ENCODE measurements at places on chromosomes 2 and 18.

- no peak for DNase-seq
Measured at GRCh38 chr18:48920408-48921038, 30.2 kb downstream of the SMAD7 start.

- DNase-seq = no peak
Measured at GRCh38 chr2:50221106-50221505, 810.8 kb downstream of the NRXN1 start.

DNA sequence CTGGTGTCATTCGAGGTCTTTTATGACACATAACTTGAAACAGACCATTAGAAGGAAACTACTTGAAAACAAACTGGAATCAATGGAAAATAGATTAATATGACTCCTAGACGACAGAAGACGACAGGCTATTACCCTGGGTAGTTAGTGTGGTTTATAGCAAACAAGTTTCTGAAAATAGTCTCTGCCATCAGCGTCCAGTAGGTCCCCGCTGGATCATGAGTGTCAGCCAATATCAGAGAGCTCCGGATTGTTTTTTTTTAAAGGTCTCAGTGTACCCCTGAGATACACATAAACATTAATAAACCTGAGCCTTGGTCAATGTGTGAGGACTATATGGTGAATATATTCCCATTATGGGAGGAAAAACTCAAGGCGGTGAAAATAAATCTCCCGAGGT, 115.0 kb upstream of the THUMPD2 start:
- no peak for DNase-seq

- DNase-seq = no peak
Measured at GRCh38 chr2:112902816-112903215, 8.1 kb upstream of the IL37 start.

- no peak for DNase-seq
Measured at GRCh38 chr2:177106212-177106611, 106.4 kb upstream of the HNRNPA3 start.

GRCh38 chr2:29050591-29050990, 23.7 kb downstream of the PCARE start:
- no peak for DNase-seq

DNA sequence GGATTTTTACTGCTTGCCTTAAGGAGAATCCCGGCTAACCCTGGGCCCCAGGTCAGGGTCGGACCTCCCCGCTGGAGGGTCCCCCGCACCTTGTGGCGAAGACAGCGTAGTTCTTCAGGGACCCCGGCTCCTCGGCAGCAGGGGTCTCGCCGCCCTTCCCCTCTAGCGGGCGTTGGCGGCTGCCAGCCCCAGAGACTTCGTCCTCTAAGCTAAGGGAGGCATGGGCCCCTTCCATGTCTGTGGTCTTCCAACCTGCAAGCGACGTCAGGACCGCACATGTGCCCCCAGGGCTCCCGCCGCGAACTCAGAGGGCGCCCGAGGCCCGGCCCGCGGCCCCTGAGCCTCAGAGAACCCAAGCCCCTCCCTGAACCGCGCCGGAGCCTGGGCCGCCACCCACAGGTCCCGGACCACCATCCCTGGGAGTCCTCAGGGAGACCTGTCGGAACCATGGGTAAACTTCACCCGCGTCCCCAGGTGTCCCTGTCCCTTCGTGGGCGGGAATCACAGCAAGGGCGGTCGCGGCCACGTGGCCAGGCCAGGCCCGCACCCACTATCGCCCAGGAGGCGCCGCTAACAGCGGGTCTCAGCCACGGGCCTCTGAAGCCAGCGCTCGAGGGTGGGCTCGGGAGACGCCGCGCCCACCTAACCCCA, 562 bp downstream of the ANKMY1 start:
- DNase-seq = no peak

GRCh38 chr2:240224676-240225075, 84.2 kb upstream of the OTOS start:
- DNase-seq = no peak

- no peak for DNase-seq
Measured at GRCh38 chr2:237596520-237597195, 6.1 kb upstream of the RAB17 start.

- DNase-seq = no peak
Measured at GRCh38 chr2:236661061-236661761, 91.6 kb downstream of the ACKR3 start.

GRCh38 chr18:23587220-23587642, 925 bp upstream of the NPC1 start:
- DNase-seq = no peak

DNA sequence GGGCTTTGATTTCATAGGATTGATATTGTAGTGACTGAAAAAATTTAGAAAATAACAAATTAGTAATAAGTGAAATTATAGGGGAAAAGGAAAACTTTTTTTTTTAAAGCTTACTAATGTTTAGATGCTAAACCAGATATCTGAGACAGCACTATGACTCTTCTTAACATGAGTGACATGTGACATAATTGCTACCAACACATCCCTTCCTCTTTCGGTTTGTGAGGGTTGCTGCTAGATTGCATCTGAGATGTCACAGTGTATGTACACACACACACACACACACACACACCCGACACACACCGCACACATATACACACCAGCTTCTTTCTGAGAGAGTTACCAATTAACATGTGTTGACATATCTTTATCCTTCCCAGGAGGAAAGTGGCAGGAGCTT, 18.0 kb downstream of the RAPGEF4 start:
- DNase-seq = no peak

GRCh38 chr2:157894694-157895435, 18.7 kb upstream of the ACVR1 start:
- no peak for DNase-seq

DNA sequence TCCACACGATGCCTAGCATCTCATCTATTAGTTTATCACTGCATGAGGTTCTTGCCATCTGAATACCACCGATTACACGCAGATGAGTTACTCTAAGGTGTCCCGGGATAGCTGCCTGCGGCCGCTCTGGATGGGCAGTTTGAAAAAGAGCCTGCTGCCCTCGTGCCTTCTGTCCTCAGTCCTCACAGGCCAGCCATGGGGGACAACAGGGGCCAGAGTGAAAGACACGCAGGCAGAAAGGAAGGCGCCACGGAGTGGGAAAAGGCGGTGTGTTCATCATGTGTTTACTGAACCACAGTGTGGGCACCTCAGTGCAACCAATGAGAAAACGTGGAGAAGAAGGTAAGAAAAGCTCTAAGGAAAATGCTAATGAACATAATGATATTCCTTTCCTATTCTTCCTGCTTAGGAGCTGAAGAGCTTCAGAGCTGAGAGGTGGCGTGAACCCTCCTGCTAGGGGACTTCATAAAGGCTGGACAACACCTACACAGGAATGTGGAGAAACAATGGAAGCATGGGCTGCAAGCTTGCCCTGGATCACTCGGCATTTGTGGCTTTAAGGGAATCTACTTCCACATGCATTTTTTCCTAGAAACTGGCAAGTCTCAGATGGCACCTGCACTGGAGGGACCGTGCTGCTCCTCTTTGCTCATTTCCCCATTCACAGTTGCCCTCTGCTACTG, 50.9 kb downstream of the CABYR start:
- no peak for DNase-seq

DNA sequence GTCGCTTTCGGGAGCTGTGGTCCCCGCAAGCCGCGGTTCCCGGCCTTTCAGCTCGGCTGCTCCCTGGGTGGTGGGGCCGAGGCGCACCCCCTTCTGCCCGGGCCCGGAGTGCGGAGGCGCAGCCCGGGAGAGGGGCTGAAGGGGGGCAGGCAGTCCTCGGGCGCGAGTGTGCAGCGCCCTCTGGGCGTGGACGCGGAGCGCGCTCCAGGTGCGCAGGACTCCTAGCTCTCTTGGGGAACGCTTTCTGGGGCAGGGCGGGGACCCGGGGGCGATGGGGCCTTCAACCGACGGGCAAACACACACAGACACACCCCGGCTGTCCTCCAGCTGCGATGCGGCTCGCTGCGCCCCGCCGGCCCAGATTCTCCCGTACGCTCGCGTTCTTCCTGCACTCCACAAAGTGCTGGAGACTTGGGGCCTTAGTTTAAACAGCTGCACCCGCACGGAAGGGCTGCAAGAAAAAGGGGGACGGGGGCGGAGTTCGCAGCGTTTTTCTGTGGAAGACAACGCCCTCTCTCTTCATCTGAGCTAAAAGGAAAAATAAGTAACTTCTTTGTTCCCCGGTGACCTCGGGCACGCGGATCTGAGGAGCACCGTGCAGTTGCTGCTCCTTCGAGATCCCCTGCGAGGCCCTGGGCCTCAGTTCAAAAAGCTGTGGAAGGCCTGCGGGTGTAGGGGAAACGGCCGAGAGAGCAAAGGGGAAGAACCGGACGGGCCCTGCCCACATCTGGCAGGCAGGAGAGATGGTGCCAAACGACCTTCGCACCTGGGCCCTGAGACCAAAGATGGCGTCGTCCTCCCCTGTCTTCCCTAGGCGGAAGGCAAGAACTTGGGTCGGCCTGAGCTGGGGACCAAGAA, 593 bp upstream of the SDC1 start:
- DNase-seq = peak; percentile 26

DNA sequence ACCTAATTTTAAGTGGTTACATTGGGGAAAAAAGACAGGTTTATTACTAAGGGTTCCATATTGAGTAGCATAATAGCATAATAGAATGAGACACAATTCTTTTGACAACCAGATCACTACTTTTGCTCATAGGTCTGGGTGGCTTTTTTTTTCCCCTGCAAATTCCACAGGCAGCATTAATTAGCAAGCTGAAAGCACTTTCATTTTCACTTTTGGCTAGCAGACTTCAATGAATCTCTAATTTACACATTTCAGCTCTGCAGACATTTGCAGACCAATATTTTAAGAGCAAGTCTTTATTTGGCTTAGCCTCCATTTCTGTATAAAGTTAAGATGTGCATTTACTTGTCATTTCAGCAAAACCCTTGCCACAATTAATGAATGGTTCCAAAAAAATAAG, 185.5 kb downstream of the NOL4 start:
- no peak for DNase-seq

DNA sequence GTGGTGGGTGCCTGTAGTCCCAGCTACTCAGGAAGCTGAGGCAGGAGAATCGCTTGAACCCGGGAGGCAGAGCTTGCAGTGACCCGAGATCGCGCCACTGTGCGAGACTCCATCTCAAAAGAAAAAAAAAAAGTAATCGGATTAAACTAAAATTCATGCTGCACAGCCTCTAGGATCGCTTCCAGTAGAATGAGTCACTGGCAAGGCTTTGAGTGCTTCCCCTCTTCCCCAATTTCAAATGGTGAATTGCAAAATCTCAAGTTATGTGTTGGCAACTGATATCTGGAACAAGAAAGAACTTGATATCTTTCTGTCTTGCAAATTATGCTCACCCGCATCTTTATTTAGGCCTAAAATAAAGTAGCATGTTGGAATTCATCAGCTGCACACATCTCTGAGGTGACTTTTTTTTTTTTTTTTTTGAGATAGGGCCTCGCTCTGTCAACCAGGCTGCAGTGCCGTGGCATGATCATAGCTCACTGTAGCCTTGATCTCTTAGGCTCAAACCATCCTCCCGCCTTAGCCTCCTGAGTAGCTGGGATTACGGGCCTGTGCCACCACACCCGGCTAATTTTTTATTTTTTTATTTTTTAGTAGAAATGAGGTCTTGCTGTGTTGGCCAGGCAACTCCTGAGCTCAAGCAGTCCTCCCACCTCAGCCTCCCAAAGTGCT, 12.7 kb downstream of the TTC39C start:
- DNase-seq = no peak

DNA sequence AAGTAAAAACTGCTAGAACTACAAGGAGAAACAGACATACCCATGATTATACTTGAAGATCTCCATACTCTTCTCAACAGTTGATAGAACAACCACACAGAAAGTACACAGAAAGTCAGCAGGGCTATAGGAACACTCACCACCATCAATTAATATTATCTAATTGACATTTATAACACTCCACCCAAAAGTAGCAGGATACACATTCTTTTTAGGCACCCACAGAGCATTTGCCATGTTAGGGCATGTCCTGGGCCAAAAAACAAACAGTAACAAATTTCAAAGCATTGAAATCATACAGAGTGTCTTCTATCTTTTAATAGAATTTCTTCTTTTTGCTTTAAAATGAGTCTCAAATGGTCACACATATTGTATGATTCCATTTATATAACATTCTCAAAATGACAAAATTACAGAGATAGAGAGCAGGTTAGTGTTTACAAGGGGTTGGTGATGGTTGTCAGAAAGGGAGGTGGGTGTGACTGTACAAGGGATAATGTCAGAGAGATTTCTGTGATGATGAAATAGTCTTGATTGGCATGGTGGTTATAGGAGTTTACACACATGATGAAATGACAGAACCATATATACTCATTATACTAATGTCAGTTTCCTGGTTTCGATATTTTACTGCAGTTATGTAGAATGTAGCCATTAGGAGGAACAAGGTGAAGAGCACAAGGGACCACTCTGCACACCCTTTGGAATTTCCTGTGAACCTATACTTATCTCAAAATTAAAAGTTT, 82.8 kb downstream of the NCK2 start:
- DNase-seq = no peak

DNA sequence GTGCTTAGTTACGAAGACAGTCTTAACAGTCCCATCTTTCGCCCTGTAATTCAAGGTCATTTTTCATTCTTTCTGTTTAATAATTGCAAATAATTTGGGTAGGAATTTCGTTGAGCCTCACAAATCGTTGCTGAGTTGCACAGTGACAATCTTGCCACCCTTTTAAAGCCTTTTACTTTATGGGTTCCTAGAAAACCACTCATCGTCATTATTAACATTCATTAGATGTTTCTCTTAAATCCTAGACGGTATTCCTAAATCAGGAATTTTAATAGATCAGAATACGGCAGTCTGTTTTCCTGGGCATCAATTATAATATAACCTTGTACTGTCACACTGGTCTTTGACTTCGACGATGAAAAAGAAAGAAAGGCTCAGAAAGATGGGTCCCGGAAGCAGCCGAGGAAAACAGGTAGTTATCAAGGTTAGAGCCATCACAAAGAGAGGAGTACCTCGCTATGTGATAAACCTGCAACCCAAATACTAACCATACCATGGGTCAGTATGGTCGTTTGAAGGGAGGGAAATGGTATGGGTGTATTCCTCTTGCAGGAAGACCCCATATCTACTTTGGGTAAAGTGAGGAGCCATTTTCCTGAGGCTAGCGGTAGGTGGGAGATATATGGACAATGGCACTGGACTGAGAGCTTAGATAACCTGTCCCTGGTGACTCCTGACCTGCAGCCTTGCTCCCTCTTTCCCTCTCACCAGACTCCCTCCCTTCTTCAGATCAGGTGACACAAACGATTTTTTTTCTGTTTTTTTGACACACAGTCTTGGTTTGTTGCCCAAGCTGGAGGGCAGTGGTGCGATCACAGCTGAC, 981 bp upstream of the SF3B1 start:
- DNase-seq = no peak

Data from stimulated activated CD4-positive, alpha-beta T cell treated with anti-CD3 and anti-CD28 coated beads, Interleukin-12 subunit alpha, Interleukin-12 subunit beta, amount 100 ng/mL, for 4 hours (primary cell).